ENCODE measurements at places on chromosomes 11 and 22. TPM values are rescaled to one million over a fixed set of nuclear protein-coding genes. Genes with fewer than 3 reads are reported as not detected.

Gene SPI1
- 2.9 TPM for total RNA-seq

DNA sequence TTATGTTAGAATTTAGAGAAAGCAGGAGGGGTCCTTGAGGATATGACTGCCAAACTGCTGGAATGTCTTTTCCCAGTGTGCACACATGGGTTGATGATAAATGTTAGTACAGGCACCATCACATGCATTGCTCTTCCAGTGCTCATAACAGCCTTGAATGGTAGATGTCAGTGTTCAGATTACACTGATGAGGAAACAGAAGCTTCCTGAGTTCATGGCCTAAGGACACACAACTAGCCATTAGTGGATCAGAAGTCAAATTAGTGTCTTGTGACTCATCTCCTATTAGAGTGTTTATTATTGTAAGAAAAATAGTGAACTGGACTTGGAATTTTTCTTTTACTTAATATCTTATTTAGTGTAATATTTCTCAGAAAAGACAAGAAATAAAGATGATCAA lies 241.5 kb downstream of the DDX10 start:
- H3K36me3 ChIP-seq, result peaks cover 6% of the 10 kb centered on the region
- no peak overlapping the region for H3K4me3 ChIP-seq
- no peak overlapping the region for H3K27ac ChIP-seq
- no peaks in the 10 kb centered on the region for H3K4me1 ChIP-seq
- DNase-seq, result no peak
- H3K27me3 ChIP-seq, result no peaks in the 10 kb centered on the region

Gene RIBC2
- 11.2 TPM for total RNA-seq

- peaks cover 16% of the 10 kb centered on the region for H3K4me1 ChIP-seq
- H3K27ac ChIP-seq, result no peak overlapping the region
- peaks cover 26% of the 10 kb centered on the region for H3K27me3 ChIP-seq
- H3K4me3 ChIP-seq, result no peak overlapping the region
These were observed 365 bp downstream of the MGAT3 start for GRCh38 chr22:39457198-39457555.

Gene CRYBA4
- not detected for total RNA-seq

DNA sequence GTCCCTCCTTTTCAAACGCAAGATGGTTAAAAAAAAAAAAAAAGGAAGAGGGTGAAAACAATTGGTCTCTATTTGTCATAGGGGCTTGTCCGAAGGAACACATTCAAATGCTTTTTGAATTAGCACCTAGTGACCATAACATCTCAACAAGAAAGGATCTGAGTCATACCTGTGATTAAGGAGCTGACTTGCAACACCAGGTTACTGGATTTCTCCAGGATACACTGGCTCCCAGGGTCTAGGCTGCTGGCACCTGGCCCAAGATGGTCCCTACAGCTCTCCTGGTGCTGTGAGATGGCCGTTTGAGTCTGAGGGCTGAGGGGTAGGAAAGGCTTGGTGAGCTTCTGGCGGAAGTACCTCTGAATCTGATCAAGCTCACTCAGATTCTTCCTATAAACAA lies 28.4 kb upstream of the UCP3 start:
- peaks cover 34% of the 10 kb centered on the region for H3K36me3 ChIP-seq
- H3K4me1 ChIP-seq, result peaks cover 12% of the 10 kb centered on the region
- no peak overlapping the region for H3K4me3 ChIP-seq
- H3K27ac ChIP-seq, result no peak overlapping the region
- DNase-seq, result no peak
- no peaks in the 10 kb centered on the region for H3K27me3 ChIP-seq

Gene KCTD14
- total RNA-seq, result 0.22 TPM

- peaks cover 6% of the 10 kb centered on the region for H3K27me3 ChIP-seq
- H3K27ac ChIP-seq, result no peak overlapping the region
- no peaks in the 10 kb centered on the region for H3K36me3 ChIP-seq
- H3K4me1 ChIP-seq, result no peaks in the 10 kb centered on the region
These were observed 82.6 kb downstream of the LDLRAD3 start for GRCh38 chr11:36026315-36026968.

GRCh38 chr11:105899772-105900171 lies 122.3 kb downstream of the MSANTD4 start:
- no peak overlapping the region for H3K4me3 ChIP-seq
- H3K4me1 ChIP-seq, result no peaks in the 10 kb centered on the region
- no peak for DNase-seq
- no peaks in the 10 kb centered on the region for H3K36me3 ChIP-seq

DNA sequence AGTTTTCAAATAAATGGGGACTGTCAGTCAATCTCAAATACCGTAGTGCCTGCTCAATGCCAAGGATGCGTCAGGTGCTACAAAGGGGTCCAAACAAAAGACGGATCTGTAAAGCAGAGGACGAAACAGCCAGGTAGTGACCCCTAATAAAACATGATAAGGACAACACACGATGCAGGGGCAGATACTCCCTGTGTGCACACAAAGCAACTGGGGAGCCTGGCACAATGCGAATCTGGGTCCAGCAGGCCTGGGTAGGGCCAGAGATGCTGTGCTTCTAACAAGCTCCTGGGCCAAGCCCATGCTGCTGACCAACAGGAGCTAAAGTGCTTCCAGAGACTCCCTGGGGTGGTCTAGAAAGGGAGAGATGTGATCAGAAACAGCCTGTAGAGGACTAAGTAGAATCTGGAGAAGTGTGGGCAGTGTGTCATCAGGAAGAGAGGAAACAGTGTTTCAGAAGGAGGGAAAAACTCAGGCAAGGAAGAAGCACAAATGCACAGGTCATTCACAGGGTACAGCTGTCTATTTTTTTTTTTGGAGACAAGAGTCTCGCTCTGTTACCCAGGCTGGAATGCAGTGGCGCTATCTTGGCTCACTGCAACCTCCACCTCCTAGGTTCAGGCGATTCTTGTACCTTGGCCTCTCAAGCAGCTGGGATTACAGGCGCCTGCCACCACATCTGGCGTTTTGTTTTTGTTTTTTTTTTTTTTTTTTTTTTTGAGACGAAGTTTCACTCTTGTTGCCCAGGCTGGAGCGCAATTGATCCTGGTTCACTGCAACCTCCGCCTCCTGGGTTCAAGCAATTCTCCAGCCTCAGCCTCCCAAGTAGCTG lies 74.5 kb downstream of the MICAL3 start:
- no peaks in the 10 kb centered on the region for H3K36me3 ChIP-seq
- peaks cover 4% of the 10 kb centered on the region for H3K4me1 ChIP-seq
- H3K27me3 ChIP-seq, result no peaks in the 10 kb centered on the region
- no peak overlapping the region for H3K4me3 ChIP-seq

Gene OR52N5
- total RNA-seq, result not detected

DNA sequence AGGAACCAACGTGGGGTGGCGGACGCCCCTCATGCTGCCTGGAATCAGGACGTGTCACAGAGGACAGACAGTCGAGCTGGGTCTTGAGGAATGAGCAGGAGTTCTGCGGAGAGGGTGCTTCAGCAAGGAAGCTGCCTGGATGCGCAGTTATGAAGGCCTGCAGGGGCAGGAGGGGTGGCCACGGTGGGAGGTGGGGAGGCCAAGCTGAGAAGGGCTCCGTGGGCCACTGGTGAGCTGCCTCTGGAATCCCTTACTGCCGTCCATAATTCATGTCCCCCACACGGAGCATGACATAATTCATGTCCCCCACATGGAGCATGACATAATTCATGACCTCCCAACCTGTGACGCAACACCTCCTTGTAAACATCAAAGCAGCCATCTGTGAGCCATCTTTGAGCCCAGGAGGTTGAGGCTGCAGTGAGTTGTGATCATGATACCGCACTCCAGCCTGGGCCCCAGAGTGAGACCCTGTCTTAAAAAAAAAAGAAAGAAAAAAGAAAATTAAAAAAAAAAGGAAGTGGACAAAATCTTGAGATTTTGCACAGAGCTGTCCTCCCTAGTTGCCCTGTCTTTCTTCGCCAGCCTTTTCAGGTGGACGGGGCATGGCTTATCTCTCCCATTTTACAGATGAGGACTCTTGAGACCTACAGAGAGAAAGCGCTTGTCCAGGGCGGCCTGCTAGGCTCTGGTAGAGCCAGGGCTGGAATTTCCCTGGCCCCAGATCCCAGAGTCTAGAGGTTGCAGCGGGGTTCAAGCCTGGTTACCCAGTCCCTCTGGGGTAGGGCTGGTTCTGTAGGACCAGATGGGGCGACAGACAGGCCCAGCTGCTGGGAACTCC lies 24.3 kb upstream of the PICK1 start:
- H3K4me3 ChIP-seq, result no peak overlapping the region
- H3K36me3 ChIP-seq, result no peaks in the 10 kb centered on the region
- H3K27me3 ChIP-seq, result no peaks in the 10 kb centered on the region
- peaks cover 2% of the 10 kb centered on the region for H3K4me1 ChIP-seq
- no peak overlapping the region for H3K27ac ChIP-seq

DNA sequence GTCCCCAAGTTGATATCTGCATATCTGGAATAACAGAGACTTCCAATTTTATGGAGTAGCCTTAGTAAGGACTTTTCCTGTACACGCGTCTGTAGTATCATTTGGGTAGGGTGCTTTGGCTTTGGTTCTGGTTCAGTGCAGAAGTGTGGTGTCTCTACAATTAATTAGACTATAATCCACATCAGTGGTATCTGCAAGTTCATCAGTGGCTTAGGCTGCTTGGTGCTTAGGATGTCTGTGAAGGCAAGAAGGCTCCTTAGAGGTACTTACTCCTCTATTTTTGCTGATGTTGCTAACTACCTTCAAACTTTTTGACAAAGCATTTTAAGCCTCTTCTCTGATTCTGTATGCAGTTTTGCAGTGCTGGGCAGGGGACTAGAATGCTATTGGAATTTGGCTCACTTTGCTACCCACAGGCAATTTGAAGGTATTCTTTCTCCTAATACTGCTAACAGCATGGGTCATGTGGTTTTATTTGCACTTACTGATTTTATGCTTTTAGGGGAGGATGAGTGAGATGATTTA lies 49.4 kb downstream of the KCNQ1OT1 start:
- H3K27me3 ChIP-seq, result no peaks in the 10 kb centered on the region
- no peak for DNase-seq
- no peak overlapping the region for H3K27ac ChIP-seq

Gene MS4A6E
- total RNA-seq, result not detected

DNA sequence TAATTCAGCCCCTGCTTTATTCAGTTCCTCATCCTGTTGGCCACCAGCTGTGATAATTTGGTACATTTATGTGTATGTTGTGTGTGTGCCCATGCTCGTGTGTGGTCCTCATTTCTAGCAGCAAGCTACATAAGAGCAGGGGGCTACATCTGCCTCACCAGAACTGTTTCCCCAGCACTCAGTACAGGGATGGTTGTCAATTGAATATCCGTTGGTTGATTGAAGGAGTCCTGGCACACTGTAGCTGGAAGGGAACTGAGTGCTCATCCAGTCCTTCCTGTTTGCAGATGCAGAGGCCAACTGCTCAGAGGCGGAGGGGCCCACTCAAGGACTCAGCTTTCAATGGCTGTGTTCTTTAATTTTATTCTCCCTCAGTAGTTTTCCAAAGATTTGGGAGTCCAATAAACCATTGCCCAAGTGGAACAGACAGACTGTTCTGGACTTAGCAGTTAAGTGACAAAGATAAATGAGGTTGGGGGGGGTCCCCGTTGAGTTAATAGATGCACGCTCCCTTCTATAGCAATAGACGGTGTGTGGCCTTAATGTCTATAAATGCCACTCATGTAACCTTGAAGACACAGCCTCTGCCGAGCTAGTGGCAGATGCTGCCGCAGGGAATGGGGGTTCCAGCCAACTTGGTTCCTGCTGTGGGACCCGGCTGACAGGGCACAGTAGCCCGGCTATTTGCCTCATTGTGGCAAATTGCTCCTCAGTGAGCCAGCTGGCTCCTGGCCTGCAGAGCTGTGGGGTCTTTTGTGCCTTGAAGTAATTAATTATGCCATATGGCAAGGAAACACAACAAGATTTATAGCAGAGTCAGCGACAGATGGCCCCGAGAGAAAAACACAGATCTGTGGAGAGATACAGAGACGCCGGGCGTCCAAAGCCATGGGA lies 71.4 kb upstream of the GRK3 start:
- no peak overlapping the region for H3K4me3 ChIP-seq
- no peak for DNase-seq
- H3K36me3 ChIP-seq, result peaks cover 30% of the 10 kb centered on the region
- no peaks in the 10 kb centered on the region for H3K27me3 ChIP-seq

GRCh38 chr22:49764127-49764581 lies 63.5 kb downstream of the BRD1 start:
- no peaks in the 10 kb centered on the region for H3K27me3 ChIP-seq
- peak; percentile 20 for DNase-seq
- H3K4me3 ChIP-seq, result no peak overlapping the region
- no peak overlapping the region for H3K27ac ChIP-seq
- H3K4me1 ChIP-seq, result peaks cover 22% of the 10 kb centered on the region

GRCh38 chr22:48055185-48055584 lies 1292.7 kb downstream of the TBC1D22A start:
- H3K4me3 ChIP-seq, result no peak overlapping the region
- H3K27me3 ChIP-seq, result peaks cover 8% of the 10 kb centered on the region
- DNase-seq, result no peak

- no peak for DNase-seq
- no peak overlapping the region for H3K4me3 ChIP-seq
- no peaks in the 10 kb centered on the region for H3K4me1 ChIP-seq
These were observed 1.4 kb downstream of the SGSM1 start for GRCh38 chr22:24807284-24807950.

DNA sequence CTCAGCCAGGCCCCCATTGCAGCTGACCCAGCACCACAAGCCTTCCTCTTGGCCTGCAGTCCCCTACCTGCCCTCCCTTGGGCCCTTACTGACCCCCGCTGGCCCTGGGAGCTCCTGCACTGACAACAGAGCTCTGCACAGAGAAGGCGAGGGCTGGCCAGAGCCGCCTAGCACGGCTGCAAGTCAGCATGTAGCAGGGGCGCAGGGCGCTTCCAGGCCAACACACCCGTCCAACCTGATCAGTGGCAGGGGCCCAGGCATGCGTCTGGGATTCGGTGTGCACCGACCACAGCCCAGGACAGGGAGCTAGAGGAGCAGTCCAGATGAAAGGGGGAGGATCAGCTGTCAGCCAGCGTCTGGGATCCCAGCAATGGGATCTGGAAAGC lies 7.6 kb downstream of the WNT7B start:
- H3K36me3 ChIP-seq, result no peaks in the 10 kb centered on the region
- H3K27ac ChIP-seq, result no peak overlapping the region
- no peaks in the 10 kb centered on the region for H3K4me1 ChIP-seq
- no peak for DNase-seq
- no peak overlapping the region for H3K4me3 ChIP-seq

GRCh38 chr11:102110761-102111010 lies 439 bp downstream of the YAP1 start:
- peaks cover 70% of the 10 kb centered on the region for H3K27me3 ChIP-seq
- no peak for DNase-seq
- no peaks in the 10 kb centered on the region for H3K36me3 ChIP-seq
- peaks cover 8% of the 10 kb centered on the region for H3K4me1 ChIP-seq
- no peak overlapping the region for H3K4me3 ChIP-seq

Gene PRG2
- 0.25 TPM for total RNA-seq

All from activated naive CD8-positive, alpha-beta T cell treated with anti-CD3 and anti-CD28 coated beads, Interleukin-2, amount 10 ng/mL, durations not matched to agents 7 days and 5 days (primary cell).